ENCODE measurements at places on chromosomes 7 and 10.
A peak's percentile ranks its signal among the peaks of the same experiment; 100 is the strongest.

- DNase-seq: no peak
These were observed 321.8 kb downstream of the DPP6 start for GRCh38 chr7:154373956-154374355.

DNA sequence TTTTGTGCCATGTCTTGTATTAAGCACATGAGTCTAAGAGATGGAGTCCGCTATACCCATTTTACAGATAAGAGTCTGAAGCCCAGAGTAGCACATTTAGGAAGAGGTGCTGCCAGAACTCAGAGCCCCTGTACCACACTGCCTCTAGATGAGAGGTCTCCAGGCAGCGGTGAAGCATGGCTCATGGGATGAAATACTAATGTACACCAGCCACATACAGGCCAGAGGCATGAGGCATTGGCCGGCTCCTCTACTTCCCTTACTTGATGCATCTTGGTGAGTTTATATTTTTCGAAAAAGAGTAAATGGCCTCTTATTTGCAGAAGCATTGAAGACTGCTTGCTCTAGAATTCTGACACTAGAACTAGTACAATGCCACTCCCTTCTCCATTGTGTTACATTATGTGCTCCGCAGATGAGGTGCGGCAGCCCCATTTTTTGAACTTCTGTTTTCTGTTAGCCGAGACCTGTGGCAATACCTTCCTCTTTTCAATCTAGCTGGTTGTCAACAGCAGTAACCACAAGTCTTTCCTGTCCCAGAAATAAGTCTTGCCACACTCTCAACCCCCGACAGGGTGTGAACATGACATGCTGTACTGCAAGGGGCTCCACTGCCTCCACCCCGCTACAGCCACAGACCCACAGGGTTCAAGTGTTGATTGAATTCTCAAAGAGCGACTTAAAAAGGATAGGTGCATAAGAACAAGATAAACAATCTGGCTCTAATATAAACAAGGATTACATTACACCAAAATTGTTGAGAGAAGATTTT lies 145.3 kb downstream of the CELF2 start:
- DNase-seq: no peak

DNA sequence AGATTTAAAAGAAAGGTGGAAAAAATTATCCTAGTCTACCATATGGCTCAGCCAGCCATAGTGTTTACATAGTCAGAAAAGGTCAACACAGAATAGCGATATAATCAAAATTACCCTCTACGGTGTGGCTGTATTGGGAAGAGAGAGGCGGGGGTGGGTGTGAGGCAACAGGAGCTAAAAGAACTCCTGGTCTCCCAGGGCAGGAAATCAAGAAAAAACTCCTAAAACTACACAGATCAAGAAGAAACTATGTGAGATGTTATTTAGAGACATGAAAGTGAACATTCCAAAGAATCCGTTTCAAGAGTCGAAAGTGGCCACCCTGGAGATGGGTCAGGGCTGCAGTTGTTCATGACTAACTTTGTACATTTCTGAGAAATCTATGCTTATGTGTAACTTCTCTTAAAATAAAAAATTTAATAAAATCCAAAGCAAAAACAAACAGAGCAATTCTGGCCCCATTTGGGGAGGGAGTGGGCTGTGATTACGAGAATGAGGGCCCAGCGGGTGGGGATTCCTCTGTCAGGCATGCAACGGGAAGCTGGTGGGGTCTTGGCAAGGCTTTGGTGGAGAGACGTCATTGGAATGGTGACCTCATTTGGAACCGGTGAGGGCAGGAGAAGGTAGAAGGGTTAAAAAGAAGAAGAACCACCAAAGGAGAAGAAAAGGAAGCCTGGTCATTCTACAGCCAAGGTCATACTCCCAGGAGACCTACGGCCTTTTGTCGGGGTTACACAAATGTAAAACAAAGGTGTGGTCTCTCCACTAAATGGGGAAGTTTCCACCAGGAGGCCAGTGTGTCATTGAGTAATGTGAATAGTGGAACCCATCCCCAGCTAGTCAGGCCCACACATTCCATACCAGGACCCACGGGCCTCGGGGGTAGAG lies 71.2 kb upstream of the DUSP5 start:
- DNase-seq: peak; percentile 21

DNA sequence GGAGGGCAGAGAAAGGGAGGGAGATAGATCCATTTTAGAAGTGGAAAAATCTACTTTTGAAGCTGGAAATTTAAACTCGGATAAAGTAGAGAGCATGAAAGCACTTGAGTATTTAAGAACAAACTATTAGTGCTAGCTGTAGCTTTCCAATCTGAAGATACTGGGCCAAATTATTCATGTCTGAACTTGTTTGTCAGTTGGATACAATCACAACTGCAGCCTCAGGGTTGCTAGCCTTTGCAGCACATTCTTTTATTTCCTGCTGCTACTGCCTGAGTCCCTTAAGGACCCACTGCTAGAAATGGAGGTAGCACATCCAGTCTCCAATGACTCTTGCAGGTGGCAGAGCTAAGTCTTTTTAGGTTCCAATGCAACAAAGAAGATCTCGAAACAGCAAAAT lies 8.3 kb upstream of the SLC25A13 start:
- no peak for DNase-seq

GRCh38 chr7:15446722-15447121 lies 115.1 kb downstream of the AGMO start:
- DNase-seq: no peak

GRCh38 chr10:84605802-84606201 lies 277.4 kb downstream of the CCSER2 start:
- DNase-seq: no peak

DNA sequence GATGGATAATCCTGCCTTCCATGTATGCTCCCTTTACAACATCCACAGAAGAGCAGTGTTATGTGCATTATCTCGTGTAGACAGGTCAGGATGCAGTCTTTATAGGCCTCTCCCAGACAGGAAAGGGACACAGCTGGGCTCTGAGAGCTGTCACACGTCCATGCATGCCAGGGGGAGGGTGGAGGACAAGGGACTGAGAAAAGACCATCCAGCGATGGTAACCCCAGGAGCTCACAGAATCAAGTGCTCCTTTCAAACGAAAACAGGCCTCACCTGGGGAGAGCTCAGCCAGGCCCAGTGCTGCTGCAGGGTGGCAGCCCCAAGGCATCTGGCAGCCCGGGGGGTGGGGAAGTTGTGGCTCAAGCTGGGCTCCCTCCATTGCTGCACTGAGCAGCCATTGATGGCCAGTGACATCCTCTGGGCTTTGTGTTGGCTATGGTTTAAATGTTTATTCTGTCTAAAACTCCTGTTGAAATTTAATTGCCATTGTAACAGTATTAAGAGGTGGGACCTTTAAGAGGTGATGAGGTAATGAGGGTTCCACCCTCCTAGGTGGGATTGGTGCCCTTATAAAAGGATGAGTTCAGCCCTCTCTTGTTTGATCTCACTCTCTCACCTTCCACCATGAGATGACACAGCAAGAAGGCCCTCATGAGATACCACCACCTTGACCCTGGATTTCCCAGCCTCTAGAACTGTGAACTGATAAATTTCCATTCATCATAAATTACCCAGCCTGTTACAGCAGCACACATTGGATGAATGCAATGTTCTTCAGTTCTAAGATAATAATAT lies 15.7 kb downstream of the JCAD start:
- DNase-seq: no peak

DNA sequence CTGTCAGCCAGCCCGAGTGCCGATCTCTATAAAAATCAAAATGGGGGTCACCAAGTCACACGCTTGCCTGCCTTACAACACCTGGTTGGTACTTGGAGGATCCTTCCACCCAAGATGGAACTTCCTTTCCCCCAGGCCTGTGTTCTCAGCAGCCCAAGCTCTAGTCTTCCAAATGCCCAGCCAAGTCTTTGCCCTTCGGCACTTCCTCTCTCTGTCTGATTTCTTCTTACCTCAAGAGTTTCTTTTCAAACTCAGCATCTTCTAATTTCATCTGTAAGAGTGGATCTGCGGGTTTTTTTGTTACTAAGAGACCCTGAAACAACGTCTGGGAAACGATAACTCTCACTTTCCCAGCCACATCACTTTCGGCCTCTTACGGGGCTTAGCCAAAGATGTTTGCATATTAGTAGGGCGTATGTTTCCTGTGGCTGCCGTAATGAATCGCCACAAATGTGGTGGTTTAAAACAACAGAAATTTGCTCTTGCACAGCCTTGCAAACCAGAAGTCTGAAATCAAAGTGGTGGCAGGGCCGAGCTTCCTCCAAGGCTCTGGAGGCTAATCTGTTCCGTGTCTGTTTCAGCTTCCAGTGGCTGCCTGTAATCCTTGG lies 219.9 kb downstream of the TCF7L2 start:
- no peak for DNase-seq

DNA sequence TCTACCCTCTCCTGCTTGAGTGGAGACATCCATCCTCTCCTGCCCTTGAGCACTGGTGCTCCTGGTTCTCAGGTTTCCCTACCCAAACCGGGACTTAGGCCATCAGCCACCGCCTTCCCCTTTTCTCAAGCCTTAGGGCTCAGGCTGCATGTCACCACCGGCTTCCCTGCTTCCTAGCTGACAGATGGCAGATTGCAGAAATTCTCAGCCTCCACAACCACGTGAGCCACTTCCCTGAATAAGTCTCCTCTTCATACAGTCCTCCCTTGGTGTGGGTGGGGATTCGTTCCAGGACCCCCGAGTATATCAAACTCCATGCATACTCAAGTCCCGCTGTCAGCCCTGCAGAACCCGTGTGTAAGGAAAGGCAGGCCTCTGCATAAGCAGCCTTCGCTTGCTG lies 203.5 kb upstream of the ZNF32 start:
- DNase-seq: no peak

- peak; percentile 62 for DNase-seq
These were observed 24.7 kb downstream of the STAM start for GRCh38 chr10:17668435-17669184.

- no peak for DNase-seq
These were observed 42.8 kb downstream of the AKR1C8 start for GRCh38 chr10:5142199-5142598.

- DNase-seq: no peak
These were observed 9.1 kb upstream of the ZNF316 start for GRCh38 chr7:6628045-6628444.

DNA sequence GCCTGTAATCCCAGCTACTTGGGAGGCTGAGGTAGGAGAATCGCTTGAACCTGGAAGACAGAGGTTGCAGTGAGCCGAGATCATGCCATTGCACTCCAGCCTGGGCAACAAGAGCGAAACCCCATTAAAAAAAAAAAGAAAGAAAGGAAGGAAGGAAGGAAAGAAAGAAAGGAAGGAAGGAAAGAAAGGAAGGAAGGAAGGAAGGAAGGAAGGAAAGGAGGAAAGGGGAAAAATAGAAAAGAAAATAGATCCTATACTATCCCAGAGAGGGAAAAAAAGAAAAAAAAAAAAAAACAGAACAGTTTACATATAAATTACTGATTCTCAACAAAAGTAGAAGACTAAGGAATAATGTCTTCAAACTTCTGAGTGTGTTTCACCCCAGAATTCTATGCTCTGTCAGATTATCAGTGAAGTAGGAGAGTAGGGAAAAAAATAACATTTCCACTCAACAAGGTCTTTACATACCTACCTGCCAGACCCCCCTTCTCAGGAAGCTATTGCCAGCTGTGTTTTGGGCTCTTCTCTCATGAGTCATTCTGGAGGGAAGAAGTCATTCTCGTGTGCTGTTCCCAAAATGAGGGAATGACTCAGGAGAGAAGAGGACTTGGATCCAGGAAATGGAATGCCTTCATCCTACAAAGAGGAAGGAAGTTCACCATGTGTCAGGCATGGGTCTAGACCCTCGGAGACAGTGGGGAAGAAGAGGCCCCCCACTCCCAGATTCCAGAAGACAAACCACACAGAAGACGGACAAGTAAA lies 20.9 kb downstream of the RGS10 start:
- no peak for DNase-seq

DNA sequence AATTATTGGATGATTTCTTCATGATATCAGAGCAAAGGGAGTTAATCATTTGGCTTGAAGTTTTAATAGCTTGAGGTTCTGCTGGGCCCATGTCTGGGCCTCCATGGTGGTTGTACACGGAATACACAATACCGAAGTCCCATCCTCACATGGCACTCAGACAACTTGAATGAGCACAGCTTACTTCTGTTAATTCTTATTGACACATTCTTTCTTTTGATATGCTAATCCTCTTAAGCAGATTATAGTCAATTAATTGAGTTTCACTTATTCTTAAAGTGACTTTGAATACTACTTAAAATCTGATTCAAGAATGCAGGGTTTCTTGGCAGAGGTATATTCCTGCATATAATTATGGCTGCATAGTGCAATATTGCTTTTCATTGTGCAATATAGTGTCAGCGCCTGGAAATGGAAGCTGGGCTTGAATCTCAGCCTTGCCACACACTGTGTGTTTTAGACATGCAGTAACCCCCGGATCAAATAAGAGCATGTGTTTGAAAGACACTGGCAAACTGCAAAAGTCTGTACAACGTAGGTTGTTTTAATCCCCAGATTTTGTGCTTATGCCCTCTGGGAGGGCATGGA lies 543.5 kb upstream of the ADARB2 start:
- DNase-seq: no peak

- no peak for DNase-seq
These were observed 48.4 kb downstream of the TMEM26 start for GRCh38 chr10:61404751-61405150.

DNA sequence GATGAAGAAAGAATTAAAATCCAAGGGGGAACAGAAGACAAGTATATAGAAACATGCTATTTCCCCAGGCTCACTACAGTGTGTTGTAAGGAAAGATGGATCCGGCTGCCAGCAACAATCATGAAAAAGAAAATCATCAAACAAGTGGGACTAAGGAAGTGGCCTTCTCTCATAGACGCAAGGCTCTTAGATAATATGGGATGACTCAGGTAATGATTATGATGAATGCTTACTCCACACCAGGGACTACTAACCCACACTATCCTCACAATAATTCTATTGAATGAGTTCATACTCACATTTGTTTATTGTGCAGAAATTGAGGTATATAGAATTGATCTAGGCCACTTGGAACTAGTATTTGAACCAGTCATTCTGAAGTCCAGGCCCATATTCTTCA lies 111.2 kb upstream of the BET1 start:
- DNase-seq: no peak

- no peak for DNase-seq
These were observed 111.8 kb downstream of the OAT start for GRCh38 chr10:124306922-124307371.

- no peak for DNase-seq
These were observed 1.7 kb downstream of the RASGEF1A start for GRCh38 chr10:43264965-43265798.

DNA sequence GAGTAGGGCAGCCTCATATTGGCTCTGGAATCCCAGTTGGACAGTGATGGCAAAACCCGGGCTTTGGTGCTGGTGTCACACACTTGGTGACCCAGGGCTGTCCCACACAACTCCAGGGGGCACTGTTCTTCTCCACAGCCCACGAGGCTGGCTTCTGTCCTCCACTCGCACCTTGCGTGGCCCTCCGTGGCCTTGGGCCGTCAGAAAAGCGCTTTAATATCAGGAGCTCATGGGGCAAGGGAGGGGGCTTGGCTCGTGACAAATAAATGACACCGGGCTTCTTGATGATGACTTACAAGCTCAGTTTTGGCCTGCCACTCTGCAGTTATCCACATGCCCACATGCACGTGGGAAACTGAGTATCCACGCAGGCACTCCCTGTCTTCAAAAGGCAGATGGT lies 8.1 kb downstream of the DOCK1 start:
- DNase-seq: no peak

Measured in LNCaP clone FGC (cell line).